ENCODE measurements at places on chromosomes 11 and 22.

DNA sequence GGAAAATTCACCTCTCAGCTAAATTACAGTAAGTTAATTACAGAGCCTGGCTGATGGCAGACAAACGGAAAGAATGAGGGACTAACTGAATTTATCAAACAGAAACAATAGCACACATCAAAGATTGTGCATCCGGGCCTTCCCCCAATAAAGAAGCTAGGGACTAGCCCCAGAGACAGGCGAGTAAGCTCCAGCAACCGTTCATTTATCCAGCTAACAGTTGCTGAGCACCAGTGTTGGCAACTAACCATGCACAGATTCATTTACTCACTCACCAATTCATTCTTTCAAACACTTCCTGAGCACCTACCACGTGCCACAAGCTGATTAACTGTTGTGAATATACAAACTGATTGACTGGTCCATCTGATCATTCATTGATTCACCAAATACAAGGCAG is 51.2 kb downstream of the SMCO4 start:
- no peak for DNase-seq

DNA sequence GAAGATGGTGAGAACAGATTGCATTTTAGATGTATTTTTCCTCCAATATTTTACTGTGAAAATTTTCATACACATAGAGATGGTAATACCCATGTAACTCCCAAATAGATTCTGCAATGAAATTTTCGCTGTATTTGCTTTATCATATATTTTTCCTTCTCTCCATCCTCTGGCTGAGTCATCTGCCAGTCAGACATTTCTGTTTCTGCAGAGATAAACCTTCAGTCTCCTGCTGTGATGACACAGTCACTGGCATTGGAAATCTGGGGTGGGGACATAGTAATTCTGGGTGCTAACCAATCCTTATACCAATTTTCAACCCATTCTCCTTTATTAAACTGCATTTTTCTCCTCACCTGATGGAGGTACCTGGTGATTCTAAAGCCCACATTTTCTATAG is 33.7 kb downstream of the SVIP start:
- DNase-seq: peak; percentile 7

DNA sequence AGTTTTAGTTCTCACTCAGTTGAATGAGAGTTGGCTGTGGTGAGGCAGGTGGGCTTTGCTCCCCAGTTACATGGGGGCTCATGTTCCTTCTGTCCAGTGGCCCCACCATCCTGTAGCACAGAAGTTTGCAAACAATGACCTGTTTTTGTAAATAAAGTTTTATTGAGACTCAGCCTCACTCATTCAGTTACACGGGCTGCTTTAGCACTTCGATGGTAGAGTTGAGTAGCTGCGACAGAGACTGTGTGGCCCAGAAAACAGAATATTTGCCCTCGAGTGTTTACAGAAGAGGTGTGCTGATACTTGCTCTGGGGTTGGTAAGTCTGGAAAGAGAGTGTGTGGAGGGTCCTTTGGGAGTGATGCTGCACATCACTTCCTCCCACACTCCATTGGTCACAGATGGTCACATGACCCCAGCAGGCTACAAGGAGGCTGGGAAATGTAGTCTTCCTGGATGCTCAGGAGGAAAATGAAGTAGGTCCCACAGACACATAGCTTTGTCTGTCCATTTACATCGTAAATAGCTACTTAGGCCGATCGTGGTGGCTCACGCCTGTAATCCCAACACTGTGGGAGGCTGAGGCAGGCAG is 34.6 kb downstream of the IFT27 start:
- no peak for DNase-seq

DNA sequence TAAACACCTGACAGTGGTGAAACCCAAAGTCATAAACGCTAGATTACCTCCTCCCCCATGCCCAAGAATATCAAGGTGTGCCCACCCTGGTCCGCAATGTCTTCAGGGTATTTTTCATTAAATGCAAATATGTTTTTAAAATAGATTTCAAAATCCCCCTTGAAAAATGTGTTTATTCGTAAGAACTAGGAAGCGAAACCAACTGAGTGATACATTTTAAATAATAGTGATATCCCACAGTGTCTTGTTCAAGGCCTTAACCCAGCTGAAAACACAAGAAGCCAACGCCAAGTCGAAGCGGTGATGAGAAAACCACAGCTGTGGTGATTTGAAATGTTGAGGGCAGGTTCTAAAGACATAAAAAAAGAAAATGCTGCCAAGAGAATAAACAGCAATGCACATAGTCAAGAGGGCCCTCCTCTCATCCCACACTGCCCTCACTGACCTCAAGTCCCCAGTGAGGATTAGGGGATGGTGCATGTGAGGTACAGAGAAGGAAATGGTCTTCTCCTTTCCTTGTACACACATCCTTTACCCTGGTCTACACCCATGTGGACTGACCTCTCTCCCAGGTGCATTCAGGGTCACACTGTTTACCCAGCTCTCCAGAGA is 25.5 kb downstream of the KCNJ1 start:
- DNase-seq: no peak

- DNase-seq: peak; percentile 65
Observed at GRCh38 chr11:13891911-13892310, 70.6 kb upstream of the SPON1 start.

Measured in NCI-H69 (cell line).